Stimulated activated CD4-positive, alpha-beta T cell treated with anti-CD3 and anti-CD28 coated beads, Interleukin-1b, Interleukin-23, amount 100 ng/mL, for 1 hour (primary cell): ENCODE measurements at places on chromosomes 4 and X.
A peak's percentile ranks its signal among the peaks of the same experiment; 100 is the strongest.

- no peak for DNase-seq
Observed at GRCh38 chr4:172787111-172787510, 381.5 kb upstream of the GALNT7 start.

DNA sequence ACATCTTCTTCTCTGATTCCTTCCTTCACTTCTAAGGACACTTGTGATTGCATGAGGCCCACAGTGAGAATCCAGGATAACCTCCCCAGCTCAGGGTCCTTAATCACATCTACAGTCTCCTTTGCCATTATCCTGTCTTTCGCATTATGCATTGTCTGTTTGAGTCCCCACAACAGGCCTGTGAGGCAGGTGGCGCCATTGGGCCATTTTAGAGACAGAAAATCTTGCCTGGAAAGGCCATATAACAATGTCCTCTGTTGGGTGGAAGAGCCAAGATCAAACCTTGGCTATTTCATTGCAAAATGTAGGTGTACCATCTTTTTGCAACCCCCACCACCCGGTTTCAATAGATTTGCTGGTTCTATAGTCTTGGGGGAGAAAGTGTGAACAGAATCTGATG, 11.8 kb upstream of the DCUN1D4 start:
- DNase-seq, result peak; percentile 40

DNA sequence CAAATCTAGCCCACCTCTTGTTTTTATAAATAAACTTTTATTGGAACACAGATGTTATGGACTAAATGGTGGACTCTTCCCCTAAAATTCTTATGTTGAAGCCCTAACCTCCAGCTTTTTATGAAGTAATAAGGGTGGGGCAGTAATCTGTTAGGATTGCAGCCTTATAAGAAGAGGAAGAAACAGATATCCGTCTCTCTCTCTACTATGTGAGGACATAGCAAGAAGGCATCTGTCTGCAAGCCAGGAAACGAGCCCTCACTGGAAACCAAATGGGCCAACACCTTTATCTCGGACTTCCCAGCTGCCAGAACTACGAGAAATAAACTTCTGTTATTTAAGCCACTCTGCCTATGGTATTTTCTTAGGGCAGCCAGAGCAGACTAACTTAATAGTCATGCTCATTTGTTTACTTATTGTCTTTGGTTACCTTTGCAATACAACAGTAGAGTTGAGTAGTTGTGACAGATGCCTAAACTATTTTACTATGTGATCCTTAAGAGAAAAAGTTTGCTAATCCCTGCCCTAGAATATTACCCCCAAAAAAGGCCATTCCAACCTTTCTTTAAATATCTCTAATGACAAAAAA, 67.4 kb downstream of the MANBA start:
- no peak for DNase-seq

DNA sequence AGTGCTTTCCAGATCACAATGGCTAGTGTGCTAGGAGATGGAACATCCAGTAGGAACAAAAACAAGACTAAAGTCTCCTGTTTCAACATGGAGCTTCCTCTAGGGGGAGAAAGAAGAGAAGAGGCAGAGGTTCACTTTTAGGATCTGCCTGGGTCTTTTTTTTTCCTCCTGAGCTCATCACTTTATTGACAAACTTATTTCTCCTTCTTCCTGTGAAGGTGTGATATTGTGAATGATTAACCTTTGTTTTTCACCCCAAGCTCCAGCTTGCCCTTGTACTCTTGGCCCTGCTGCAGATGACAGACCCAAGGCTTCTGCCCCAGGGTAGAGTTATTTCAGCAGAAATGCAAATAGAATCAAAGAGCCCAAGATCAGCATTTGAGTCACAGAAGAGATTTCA, 13.5 kb downstream of the PAGE4 start:
- DNase-seq, result no peak

DNA sequence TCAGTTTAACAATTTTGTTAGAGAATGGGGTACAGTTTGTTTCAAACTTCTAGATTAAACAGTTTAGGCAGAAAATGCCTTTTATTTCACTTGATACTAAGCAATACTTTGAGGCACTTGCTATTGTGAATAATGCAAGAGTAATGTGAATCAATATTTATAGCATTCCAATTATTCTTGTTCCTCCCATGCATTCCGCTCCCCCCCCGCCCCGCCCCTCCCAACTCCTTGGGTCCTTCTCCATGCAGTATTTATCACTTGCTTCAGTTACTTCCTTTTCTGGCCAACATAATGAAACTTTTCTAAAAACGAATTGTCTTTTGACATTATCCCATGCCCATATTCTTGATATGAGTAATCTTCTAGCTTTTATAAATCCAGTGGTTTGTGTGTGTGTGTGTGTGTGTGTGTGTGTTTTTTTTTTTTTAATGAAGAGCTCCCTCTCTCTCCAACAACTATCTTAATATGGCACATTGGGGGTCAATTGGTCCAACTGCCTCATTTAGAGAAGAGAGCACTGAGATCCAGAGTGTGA, 1.6 kb downstream of the BANK1 start:
- no peak for DNase-seq

- DNase-seq, result no peak
Observed at GRCh38 chr4:108762559-108763225, at the start of gene ETNPPL. ETNPPL (minus strand) TSS chr4:108763053; CDS start chr4:108762898, 155 bp downstream.

DNA sequence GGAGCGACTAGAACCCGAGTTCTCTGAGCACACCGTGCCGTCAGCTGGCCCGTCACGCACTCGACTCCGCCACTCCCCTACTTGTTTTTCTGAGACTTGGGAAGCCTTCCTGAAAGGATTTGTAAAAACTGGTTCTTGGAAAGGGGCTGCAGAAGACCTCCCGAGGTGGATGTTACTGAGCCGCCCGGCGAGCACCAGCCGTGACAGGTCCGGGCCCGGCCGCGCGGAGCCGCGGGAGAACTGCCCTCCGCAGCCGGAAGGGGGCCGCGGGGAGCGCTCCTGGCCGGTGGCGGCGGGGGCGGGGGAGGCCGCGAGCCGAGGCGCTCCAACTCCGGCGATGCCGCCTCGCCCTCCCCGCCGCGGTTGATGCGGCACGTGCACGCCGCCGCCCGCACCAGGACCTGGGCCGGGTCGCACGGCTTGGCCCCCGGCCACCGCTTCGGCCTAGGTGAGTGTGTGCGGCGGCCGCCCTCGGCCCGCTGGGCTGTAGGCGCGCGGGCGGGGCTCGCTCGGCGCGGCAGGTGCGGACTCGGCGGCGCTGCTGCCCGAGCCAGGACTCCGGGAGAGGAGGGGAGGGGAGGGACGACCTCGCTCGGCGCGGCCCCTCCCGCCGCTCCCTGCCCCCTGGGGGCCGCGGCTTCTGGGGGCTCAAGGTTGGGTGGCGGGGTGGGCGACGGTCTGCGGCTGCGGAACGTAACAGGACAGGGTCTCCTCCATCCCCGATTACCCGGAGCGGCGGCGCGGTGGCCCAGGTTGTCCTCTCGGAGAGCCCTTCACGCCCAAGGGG, 1.7 kb downstream of the SPRY1 start:
- DNase-seq, result peak; percentile 39

DNA sequence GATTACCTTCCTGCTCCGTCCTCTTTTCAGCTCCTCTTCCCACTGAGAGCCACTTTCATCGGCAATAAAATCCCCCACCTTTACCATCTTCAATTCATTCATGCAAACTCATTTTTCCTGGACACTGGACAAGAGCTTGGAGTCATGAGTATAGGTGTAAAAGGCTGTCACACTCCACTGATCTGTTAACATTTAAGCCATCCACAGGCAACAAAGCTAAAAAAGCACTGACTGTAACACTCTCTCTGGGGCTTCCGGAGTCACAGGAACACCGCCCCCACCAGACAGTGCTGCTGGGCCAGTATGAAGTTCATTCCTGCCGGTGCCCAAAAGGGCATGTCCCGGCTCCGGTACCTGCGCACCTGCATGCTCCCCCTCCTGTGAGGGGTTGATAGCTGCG, 38.5 kb downstream of the MAGEB5 start:
- DNase-seq, result no peak

GRCh38 chr4:86014599-86014998, 345.3 kb downstream of the MAPK10 start:
- no peak for DNase-seq

GRCh38 chrX:26783512-26784225, 567.7 kb downstream of the MAGEB5 start:
- DNase-seq, result no peak

DNA sequence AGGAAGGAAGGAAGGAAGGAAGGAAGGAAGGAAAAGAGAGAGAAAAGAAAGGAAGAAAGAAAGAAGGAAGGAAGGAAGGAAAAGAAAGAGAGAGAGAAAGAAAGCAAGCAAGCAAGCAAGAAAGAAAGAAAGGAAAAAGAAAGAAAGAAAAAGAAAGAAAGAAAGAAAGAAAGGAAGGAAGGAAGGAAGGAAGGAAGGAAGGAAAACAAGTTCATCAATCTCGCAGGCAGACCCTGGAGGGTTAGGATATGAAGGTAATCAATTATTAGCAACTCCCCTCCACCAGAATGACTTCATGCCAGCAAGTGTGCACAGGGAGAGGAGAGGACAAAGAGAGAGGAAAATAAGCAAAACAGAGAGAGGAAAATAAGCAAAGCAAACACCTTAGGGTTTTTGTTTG, 80.2 kb downstream of the MTNR1A start:
- no peak for DNase-seq

DNA sequence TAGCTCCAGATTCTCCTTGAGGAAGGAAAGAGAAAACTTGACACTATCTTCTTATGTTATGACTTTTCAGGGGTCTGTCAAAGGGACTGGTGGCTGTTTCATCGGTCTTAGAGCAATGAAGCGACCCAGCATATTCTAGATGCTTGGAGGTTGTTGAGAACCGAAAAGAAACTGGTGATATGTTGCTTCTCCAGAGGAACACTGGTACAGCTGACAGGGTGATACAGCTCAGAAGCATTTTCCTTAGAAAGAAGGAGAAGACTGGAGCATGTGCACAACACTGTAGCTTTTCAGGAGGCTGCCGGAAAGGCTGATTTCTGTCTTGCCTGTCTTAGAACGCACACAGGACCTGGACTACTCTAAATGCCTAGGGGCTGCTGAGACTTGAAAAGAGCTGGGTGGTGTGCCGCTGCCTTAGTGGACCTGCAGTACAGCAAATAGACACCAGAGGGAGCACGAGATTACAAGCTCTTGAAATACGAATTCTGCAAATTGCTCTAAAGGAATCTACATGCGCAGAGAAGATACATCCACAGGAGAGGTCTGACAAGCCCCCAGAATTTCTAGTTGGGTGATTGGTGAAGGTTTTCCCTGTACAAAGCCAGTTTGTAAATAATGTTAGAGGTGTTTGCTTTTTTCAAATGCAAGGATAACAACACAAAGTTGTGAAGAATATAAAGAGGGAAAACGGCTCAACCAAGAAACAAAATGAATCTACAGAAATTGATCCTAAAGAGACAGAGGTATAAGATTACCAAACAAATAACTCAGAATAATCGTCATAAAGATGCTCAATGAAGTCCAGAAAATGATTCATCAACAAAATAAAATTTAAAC, 223.1 kb upstream of the DMD start:
- peak; percentile 0 for DNase-seq

GRCh38 chrX:24799565-24799964, 105.8 kb downstream of the POLA1 start:
- no peak for DNase-seq

GRCh38 chr4:99437723-99438404, 2.7 kb upstream of the ADH7 start:
- DNase-seq, result no peak

- DNase-seq, result no peak
Observed at GRCh38 chr4:76767983-76768382, 130.0 kb downstream of the SOWAHB start.

DNA sequence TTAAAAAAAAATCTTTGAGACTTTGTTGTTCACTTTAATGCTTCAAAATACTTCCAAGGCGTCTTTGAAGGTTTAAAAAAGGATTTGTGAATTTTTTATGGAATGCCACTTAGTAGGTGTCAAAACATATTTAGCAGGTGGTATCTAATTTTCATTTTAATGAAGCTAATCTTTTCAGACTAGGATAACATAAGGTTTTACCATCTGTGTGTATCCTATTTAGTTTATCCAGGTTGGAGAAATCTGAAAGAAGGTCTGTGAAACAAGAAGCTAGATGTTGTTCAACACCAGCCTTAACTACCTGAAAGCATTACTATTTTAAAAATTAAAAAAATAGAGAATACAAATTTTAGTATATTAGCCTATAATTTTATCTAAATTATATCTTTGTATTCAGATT, 193.4 kb downstream of the GRID2 start:
- DNase-seq, result no peak

DNA sequence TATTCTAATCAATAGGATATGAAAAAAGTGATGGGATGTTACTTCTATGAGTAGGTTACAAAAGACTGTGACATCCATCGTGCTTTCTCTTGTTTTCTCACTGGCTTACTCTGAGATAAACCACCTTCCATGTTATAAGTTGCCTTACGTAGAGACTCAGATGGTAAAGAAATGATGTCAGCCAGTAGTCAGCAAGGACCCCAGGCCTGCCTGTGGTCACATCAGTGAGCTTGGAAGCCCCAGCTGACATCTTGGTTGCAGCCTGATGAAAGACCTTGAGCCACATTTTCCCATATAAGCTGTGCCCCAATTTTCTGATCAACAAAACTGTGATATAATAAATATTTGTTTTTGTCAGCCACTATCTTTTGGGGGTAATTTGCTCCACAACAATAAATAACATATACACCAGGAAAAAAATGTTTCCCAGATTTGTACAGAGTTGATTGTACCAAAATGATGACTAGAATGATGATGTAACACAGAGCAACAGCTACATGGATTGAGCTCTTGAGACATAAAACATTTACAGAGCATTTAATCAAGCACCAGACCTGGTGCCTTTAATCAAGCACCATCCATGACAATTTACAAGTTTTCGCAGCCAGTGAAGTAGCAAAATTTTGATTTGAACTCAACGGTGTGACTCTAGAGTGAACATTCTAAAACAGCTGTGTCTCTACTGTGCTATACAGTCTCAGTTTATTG, 11.2 kb upstream of the DCAF12L2 start:
- DNase-seq, result no peak

DNA sequence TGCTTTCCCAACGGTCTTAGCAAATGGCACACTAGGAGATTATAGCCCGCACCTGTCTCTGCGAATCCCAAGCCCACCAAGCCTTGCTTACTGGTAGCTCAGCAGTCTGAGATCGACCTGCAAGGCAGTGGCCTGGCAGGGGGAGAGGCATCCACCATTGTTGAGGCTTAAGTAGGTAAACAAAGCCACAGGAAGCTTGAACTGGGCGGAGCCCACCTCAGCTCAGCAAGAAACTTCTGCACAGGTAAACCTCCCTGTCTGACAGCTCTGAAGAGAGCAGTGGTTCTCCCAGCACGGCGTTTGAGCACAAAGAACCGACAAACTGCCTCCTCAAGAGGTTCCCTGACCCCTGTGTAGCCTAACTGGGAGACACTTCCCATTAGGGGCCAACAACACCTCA, 42.8 kb downstream of the BRWD3 start:
- DNase-seq, result no peak

GRCh38 chrX:78650906-78651437, 8.2 kb downstream of the RTL3 start:
- no peak for DNase-seq

- no peak for DNase-seq
Observed at GRCh38 chrX:123236859-123237258, 52.8 kb downstream of the GRIA3 start.

GRCh38 chr4:8269535-8270417, at the start of gene HTRA3:
HTRA3 (plus strand) TSS chr4:8269754; CDS start chr4:8269969, 215 bp downstream.
- DNase-seq, result no peak
